ENCODE measurements at places on chromosomes 1 and 21.

DNA sequence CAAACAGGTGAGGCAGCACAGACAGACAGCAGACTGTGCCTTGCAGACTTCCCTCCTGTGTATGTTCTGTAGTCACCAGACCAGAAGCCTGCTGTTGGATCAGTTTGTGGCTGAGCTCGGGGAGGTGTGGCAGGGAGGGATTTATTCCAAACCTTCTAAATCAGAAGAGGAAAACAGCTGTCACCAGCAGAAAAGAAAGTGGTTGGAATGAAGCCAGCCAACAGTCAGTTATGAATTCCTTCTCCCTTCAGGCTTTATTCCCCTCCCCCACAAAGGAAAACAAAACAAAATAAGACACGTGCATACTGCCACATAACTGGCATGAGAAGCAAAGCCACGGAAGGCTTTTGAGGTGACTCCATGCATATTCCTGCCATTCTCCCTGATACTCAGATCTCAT lies 19.0 kb upstream of the PIGV start:
- DNase-seq: no peak

DNA sequence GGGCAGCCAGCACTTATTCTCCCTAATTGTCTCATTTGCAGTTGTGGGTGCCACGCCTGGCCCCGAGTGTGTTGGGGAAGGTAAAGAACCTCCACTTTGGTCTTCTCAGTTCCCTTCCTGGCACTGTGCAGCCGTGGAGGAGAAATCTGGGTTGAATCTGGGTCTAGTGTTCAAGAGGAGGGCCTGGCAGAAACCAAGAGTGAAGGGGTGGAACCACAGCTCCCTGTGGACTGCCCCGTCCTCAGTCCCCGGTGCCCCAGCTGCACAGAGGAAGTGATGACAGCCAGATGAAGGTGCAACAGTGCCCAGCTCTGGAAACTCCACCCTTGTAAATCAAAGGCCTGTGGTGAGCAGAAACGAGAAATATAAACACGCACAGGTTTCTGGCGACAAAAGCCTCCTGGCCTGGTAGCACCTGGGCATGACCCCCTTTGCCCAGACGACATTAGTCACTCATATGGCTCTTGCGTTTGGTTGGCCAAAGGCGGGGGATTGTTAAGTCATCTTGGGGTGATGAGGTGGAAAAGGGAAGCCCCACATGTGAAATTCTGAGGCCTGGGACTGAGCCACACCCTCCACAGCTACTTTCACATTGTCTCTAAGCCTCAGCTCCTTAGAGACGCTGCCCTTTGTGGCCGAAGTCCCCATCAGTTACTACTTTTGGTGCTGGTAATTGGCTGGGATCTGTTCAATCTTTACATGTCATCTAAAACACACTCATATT lies 4.2 kb upstream of the ECE1 start:
- DNase-seq: no peak

GRCh38 chr21:34201001-34201400 lies 127.6 kb downstream of the MRPS6 start:
- DNase-seq: no peak

GRCh38 chr1:187763976-187764375 lies 935.2 kb downstream of the PLA2G4A start:
- DNase-seq: no peak

- peak; percentile 4 for DNase-seq
Measured at GRCh38 chr1:53573522-53573921, 114.3 kb downstream of the DMRTB1 start.
